Activated CD4-positive, alpha-beta T cell treated with anti-CD3 and anti-CD28 coated beads, Interleukin-2, amount 10 ng/mL, durations not matched to agents 7 days and 5 days (primary cell): ENCODE measurements at places on chromosomes 16 and 17. TPM values are rescaled to one million over a fixed set of nuclear protein-coding genes. Genes with fewer than 3 reads are reported as not detected.

DNA sequence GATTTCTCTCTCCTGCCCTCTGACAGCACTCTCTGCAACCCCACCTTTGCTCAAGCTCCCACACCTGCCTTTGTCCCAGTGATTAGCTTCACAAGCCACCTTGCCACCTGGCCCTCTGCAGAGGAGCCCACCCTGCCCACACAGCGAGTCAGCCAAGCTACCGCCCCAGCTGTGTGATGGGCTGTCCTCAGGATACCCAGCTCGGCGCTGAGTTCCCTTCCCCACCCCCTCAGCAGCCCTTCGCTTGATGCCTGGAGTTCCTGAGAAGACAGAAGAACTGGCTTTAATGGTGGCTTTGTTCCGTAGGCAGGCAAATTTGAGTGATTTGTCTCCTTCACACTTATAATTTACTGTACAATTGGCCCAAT is 266.4 kb downstream of the CBLN1 start:
- no peak for DNase-seq

- no peak for DNase-seq
Observed at GRCh38 chr16:2428051-2428783, 1.0 kb upstream of the CCNF start.

DNA sequence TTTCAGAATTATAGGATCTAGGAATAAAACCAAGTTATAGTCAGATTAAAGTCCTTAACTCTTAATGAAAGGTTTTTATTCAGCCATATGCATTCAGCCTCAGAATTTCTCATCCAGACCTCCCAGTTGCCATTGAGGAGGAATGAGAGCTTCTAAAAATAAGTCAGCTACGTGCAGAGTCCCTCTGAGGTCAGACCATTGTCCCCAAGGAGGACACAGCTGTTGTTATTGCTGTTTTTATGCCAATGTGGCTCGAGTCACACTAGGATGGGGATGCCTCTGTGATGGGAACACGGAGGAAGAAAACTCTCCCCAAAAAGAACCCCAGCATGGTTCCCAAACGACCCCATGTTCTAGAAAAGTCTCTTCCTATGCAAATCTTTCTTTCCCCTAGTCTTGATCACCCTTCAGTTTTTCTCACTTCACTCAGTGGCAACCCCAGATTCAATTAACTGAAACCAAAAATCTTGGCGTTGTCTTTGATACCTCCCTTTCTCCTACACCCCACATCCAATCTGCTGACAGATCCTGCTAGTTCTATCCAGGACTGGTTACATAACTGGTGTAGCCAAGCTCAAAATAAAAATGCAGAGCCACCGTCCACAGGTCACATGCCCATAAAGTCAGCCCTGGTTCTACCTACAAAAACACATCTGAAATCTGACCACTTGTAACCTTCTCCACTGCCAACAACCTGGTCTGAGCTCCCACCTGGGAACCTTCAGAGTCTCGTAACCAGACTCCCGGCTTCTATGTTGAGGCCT is 138.2 kb upstream of the ERCC4 start:
- no peak for DNase-seq

GRCh38 chr17:18008496-18009268 is 30.3 kb downstream of the ATPAF2 start:
- no peak for DNase-seq

Gene AIPL1
- not detected for total RNA-seq

Gene CA5A
- not detected for total RNA-seq
